NB4 (cell line): ENCODE measurements at places on chromosomes 7 and 10.

- peak; percentile 20 for DNase-seq
Measured at GRCh38 chr10:132743925-132744490, 41.9 kb downstream of the NKX6-2 start.

GRCh38 chr7:143222782-143223181 is 945 bp downstream of the TAS2R40 start:
- DNase-seq: peak; percentile 52

DNA sequence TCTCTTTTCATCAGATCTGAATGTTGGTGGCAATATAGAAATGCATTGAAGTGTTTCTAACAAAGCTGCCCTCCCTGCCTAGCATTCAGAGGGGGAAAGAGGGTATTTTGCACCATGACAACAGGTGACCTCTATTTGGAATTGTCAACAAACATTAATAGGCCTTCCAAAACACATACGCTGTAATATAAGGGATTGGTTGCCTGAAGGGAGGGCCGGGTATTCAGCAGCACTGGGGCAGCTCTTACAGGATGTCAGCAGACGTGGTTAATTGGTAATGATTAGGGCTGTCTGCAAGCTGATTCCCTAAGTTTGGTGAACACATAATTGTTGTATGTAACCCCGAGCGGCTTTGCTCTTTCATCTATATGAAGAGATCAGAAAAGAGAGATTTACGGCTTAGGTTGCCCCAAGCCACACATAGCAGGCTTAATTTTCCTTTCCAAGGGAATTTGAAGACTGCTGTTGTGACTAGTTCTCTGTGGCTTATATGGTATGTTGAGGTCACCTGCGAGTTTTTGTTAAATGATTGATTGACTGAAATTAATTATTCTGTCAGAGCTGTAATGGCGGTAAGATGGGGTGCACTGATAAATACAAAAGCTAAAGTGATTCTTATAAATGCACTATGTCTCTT is 759.3 kb downstream of the LRMDA start:
- DNase-seq: no peak

GRCh38 chr10:94546049-94546900 is 687 bp downstream of the HELLS start:
- DNase-seq: peak; percentile 50

GRCh38 chr10:61160253-61160652 is 216.3 kb upstream of the RHOBTB1 start:
- no peak for DNase-seq

GRCh38 chr10:111109501-111110242 is 32.8 kb downstream of the ADRA2A start:
- DNase-seq: no peak

DNA sequence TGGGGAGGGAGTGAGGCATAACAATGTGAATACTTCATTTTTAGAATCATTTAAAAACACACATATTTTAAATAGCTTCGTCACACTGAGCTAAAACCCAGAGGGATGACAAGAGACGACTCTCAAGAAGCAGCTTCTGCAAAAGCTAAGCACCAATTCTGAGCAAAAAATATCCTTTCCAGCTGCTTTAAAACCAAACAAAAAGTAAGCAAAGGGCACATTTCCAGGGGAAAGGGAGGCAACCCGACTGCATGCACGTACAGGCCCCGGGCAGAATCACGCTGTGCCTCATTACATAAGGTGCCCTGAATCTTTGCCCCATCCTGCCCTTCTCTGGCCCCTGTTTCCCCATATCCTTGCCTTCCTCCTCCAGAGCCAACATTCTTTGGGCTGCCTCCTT is 78.4 kb downstream of the DGKI start:
- no peak for DNase-seq

DNA sequence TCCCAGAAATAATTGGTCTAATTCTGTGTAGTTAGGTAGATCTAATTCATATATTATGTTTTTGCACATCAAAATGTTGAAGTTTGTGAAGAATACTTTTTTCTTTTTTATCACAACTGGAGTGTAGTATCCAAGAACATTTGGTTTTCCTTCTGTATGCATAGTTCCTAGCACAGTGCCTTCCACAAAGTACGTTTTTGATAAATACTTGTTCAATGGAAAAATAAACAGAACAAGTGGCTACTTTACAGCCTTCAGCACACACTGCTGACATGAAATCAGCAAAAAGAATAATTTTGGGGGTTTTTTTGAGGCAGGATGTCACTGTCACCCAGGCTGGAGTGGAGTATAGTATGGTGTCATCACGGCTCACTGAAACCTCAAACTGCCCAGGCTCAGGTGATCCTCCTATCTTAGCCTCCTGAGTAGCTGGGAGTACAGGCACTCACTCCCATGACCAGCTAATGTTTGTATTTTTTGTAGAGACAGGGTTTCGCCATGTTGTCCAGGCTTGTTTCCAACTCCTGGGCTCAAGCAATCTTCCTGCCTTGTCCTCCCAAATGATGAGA is 27.9 kb downstream of the TARP start:
- DNase-seq: no peak

DNA sequence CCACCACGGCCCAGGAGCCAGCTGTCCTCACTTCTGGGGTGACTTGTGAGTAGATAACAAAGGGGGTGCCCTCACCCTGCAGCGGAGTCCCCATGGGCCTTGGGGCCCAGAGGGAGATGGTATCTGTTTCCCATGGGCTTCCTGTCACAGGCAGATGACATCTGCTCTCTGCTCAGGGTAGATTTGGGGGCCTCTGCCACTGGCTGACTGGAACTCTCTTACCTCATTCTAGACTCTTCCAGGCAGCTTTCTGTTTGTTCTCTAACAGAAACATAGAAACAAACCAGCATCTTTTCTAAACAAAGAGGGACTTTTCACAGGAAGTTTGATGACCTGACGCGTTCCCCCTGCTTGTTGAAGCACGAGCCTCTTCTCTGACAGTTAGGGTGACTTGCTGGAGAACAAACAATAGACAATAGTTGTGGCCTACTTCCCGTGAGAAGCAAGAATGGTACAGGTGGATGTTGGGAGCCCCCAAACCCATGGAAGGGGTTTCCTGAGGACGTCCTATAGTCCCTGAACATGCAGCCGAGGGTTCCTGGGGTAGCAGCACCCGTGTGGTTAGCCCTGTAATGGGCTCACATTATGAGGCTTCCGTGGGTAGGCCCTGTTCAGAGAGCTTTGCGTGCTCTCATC is 61.6 kb downstream of the GRK5 start:
- DNase-seq: peak; percentile 34

- DNase-seq: no peak
Measured at GRCh38 chr7:134400859-134401258, 58.0 kb downstream of the AKR1B1 start.

DNA sequence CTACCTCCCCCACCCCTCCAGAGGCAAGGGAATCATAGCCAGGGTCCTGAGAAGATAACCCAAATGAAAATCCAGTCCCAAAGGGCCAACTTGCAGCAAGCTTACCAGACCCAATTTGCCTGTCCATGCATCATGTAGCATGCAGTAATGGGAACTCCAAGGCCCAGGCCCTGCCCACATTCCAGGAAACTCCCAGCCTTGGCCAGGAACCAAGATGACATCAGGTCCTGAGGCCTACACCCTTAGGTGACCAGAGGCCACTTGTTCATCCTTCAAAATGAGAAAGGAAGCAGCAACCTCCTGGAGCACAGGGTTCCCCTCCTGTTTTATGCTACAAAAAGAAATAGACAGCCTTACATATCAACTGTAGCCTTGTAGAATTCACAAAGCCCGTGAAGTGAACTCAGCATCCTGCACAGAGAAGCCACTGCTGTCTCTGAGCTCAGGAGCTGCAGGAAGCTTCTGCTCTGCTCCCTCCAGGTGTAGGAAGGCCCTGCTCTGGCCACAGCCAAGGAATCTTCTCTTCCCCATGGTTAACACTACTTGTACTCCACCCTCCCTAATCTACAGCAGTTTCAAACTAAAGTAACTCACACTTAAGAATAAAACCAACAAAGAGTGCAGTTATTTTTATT is 30.3 kb upstream of the GRB10 start:
- DNase-seq: no peak

GRCh38 chr10:54091237-54091636 is 709.8 kb downstream of the PCDH15 start:
- DNase-seq: no peak

GRCh38 chr10:68647672-68648341 is 73.2 kb upstream of the CCAR1 start:
- peak; percentile 15 for DNase-seq

- no peak for DNase-seq
Measured at GRCh38 chr7:2202901-2203765, 29.6 kb downstream of the MAD1L1 start.

DNA sequence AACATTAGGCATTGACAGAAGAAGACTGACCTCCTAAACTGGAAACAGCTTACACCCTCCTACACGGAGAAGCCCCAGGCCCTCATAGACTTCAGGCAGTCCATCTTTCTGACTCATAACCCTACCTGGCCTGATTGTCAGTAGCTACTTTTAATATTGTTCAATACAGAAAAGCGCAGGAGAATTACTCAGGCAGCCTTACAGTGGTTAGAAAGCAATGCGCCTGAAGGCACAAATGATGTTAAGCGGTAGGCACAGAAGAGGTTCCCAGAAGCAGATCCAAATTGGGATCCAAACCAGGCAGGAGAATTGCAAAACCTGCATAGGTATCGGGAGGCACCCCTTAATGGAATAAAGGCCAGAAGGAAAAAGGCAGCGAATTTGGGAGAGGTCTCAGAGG is 5.4 kb upstream of the CYREN start:
- no peak for DNase-seq

DNA sequence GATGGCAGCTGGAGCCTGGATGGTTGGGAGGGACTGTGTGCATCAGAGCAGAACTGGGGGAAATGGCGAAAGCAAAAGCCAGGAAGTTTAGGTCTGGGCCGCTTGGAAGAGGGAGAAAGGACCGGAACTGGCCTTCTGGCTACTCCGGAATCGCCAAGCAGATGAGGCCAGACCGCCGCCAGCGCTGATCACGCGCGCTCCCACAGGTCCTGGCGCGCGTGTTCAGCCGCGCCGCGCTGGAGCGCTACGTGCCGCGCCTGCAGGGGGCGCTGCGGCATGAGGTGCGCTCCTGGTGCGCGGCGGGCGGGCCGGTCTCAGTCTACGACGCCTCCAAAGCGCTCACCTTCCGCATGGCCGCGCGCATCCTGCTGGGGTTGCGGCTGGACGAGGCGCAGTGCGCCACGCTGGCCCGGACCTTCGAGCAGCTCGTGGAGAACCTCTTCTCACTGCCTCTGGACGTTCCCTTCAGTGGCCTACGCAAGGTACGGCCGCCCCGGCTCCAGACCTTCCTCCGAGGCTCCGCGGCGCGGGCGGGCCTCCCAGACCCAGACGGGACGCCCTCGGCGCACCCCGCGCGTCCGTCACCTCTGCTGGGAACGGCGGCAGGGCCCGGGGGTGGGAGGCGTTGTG is 2.0 kb downstream of the CYP26C1 start:
- no peak for DNase-seq

GRCh38 chr10:3135006-3135405 is 37.6 kb downstream of the PITRM1 start:
- DNase-seq: no peak

- DNase-seq: peak; percentile 83
Measured at GRCh38 chr7:129607471-129608120, 3.9 kb upstream of the NRF1 start.

DNA sequence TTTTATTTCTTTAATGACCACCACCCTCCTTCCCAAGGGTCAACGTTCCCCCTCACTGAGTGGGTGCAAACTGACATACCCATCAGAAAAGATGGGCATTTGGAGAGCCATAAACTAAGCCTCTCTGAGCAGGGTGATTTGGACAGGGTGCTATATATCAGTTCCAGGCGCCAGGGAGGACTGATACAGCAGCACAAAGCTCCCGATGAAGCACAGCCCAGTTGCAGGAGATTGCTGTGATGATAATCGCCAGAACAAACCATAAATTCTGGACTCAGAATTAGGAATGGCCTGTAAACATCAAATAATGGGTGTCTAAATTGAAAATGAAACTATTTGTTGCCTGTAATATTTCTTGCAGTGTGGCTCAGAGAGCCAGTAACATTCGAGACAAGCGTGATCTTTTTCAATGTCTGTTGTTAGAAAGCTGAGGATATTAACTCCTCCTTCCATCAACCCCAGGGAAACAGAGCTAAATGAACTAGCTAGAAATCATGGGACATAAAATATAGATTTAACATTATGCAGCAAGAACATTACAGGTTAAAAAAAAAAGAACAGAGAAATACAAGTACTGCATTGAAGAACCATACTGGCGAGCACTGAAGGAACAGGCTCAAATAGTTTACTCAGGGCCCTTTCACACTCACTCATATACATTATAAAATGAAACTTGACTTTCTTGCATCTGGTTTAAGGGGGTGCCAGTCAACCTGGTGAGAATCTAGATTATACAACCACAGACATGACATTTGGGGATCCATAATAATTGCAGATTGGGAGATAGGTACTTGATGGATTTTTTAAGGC is 137.5 kb upstream of the LRRTM3 start:
- no peak for DNase-seq

GRCh38 chr10:71135236-71135635 is 77.1 kb upstream of the UNC5B start:
- no peak for DNase-seq

GRCh38 chr10:125149036-125149679 is 11.2 kb downstream of the CTBP2 start:
- peak; percentile 34 for DNase-seq
